Fibroblast of skin of left biceps (primary cell): ENCODE measurements at places on chromosomes 7 and 10.

DNA sequence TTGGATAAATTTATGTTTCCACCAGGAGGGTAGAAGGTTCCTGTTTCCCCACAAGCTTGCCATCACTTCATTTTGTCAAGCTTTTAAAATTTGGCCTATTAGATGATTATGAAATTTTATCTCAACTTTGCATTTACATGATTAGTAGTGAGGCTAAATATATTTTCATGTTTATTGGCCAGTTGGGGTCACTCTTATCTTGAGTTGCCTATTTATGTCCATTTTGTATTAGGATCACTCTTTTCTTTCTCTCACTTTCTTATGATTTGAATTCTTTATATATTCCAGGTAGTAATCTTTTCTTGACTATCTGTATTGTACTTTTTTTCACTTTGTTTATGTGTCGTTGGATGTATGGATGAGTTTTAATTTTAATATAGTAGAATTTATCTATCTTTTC is 218.6 kb upstream of the SLC26A5 start:
- no peak for DNase-seq

GRCh38 chr10:62048919-62049623 is 147.6 kb downstream of the ARID5B start:
- DNase-seq = peak; percentile 85

DNA sequence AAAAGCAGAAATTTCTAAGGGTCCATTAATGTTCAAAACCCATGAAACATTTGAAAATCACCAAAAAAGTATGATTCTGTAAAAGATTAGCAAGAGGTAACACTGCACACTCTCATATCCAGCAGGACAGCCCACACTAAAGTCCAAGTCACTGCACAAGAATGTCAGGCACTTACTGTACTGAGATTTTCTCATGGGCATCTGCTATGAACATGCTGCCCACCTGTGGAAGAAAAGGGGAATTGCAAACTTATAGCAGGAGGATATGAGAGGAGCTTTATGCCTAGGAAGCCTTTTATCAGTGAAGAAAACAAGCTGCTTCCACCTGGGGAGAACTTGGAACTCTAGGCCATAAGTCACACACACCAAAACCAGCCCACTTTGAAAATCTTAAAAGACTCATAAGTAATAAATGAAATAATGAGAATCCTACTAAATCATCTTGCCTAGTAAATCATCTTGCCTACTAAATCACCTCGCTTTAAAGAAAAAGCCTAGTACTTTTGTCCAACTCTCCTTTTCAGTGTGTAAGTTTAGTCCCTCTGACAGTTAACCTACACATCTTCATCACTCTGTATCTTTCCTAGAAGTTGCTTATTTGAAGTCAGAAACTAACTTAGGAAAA is 46.1 kb downstream of the ARMH3 start:
- DNase-seq = peak; percentile 75

DNA sequence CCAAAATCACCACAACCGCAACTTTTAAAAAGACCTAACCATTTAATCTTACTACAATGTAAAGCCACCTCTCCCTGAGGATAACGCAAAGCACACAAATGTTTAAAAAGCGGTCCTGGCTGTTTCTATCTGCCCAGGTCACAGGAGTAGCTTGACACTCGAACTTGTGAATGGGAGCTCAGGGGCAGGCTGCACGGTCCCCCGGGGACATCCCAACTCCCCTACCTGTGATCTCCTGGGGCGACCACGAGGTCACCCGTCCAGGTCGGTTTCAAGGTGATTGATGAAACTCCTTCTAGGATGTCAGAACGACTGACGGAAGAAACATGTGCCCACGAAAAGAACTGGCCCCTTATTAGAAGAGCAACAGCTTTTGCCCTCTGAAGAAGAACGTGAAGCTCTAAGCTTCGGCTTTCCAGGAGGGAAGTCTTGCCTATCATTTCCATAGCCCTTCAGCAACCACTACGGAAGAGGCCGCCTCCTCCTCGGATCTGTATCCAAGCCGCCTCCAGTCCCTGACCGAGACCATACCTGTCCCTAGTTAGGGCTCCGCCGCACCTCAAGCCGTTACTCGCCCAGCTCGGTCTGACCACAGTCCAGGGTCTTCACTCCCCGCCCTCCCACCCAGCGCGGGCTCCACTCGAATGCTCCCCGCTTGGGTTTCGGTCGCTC is 459 bp downstream of the CYCS start:
- no peak for DNase-seq

DNA sequence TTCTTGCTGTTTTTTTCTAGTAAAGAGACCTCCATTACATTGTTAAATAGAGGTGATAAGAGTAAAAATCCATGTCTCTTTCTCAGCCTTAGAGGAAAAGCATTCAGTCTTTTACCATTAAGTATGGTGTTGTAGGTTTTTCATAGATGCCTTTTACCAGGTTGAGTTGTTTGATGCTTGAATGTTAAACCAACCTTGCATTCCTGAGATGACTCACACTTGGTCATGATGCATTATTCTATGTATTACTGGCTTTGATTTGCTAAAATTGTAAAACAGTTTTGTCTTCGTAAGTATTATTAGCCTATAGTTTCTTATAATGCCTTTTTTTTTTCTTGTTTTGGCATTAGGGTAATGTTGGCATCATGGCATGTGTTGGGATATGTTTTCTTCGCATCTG is 90.0 kb downstream of the ANKRD61 start:
- no peak for DNase-seq

DNA sequence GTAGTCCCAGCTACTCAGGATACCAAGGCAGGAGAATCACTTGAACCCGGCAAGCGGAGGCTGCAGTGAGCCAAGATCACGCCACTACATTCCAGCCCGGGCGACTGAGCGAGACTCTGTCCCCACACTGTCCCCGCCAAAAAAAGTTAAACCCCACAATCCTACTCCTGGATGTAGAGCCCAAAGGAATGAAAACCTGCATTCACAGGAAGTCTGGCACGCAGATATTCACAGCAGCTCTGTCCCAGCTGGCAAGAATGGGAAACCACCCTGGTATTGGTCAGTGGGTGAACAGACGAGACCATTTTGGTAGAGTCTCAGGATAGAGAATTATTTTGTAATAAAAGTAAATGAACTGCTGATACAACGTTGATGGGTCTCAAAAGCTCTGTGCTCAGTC is 225.2 kb downstream of the MAD1L1 start:
- no peak for DNase-seq

DNA sequence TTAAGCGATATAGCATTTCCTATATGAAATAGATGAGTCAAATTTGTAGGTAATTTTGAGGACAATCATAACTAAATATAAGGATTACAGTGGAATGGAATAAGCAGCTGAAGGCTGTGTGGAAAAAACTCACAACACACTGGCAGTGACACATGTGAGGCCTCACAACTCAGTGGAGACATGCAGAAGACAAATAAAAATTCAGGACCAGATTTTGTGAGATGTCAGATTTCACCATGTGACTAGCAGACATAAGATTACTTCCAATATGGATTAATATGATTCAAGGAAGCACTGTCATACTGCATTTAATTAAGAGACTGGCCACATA is 17.6 kb downstream of the ERLIN1 start:
- no peak for DNase-seq

DNA sequence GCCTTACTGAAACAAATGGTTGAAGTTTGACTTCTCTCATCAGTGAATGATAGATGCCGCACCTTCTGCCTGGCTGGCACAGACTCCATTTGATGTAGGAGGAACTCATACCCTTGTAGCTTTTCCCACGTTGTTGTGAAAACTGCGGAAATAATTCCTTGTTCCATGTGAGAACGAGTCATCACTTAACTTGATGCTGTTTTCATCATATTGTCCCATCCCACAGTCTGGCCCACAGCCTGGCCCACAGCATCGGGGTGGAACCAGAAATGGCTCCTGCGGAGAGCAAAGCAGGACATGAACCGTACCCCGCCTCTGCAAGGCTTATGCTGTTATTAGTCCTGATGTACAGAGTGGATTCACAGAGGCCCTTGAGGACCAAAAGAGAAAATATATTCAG is 587.0 kb downstream of the SDK1 start:
- DNase-seq = no peak

GRCh38 chr10:4352414-4352961 is 473.5 kb upstream of the AKR1E2 start:
- DNase-seq = no peak

- no peak for DNase-seq
Measured at GRCh38 chr10:110793886-110794285, 77.8 kb upstream of the PDCD4 start.
